Liver (tissue), 10 donors: ENCODE measurements at places on chromosomes 7 and 10. TPM values are rescaled to one million over a fixed set of nuclear protein-coding genes. Genes with fewer than 3 reads are reported as not detected.

ACSM6 gene
- total RNA-seq = not detected

MACROH2A2 gene
- total RNA-seq = 7.2 TPM

TEX47 gene
- total RNA-seq = not detected

FUOM gene
- 24.3 TPM for total RNA-seq

ABCF2 gene
- 11.2 TPM for total RNA-seq

CAV2 gene
- total RNA-seq = 6.8 TPM

VWC2 gene
- not detected for total RNA-seq

CALHM1 gene
- total RNA-seq = not detected

FAM20C gene
- total RNA-seq = 31.7 TPM

KAT6B gene
- total RNA-seq = 21.2 TPM

TFEC gene
- 5.1 TPM for total RNA-seq

ADARB2 gene
- total RNA-seq = 0.59 TPM

ZC3HAV1 gene
- total RNA-seq = 22.3 TPM

AS3MT gene
- total RNA-seq = 38.1 TPM

BAG3 gene
- 6.0 TPM for total RNA-seq

TCAF2 gene
- 2.3 TPM for total RNA-seq

ACADSB gene
- 97.9 TPM for total RNA-seq

VPS50 gene
- 18.2 TPM for total RNA-seq

DRGX gene
- total RNA-seq = not detected

ELN gene
- total RNA-seq = 8.7 TPM

RBAK gene
- 7.2 TPM for total RNA-seq

COX19 gene
- 5.2 TPM for total RNA-seq

EFCAB10 gene
- not detected for total RNA-seq

GRID1 gene
- total RNA-seq = 0.14 TPM

ZNF33B gene
- total RNA-seq = 16.0 TPM

DNAH11 gene
- 0.05 TPM for total RNA-seq

CLDN3 gene
- total RNA-seq = 21.1 TPM

MLXIPL gene
- 384 TPM for total RNA-seq

VAX1 gene
- total RNA-seq = not detected

IDI2 gene
- total RNA-seq = not detected

PON1 gene
- 54.8 TPM for total RNA-seq

ZPBP gene
- 0.14 TPM for total RNA-seq

FAM24B gene
- 0.84 TPM for total RNA-seq

C10orf67 gene
- total RNA-seq = not detected

CCL26 gene
- not detected for total RNA-seq

NUTM2B gene
- 0.25 TPM for total RNA-seq

PNLIPRP2 gene
- not detected for total RNA-seq

PDE6C gene
- total RNA-seq = not detected

CHN2 gene
- 10.2 TPM for total RNA-seq

GJD4 gene
- not detected for total RNA-seq

NOD1 gene
- 3.5 TPM for total RNA-seq
